Non-pigmented ciliary epithelial cell (primary cell): ENCODE measurements at places on chromosomes 3 and 15.
A peak's percentile ranks its signal among the peaks of the same experiment; 100 is the strongest.

DNA sequence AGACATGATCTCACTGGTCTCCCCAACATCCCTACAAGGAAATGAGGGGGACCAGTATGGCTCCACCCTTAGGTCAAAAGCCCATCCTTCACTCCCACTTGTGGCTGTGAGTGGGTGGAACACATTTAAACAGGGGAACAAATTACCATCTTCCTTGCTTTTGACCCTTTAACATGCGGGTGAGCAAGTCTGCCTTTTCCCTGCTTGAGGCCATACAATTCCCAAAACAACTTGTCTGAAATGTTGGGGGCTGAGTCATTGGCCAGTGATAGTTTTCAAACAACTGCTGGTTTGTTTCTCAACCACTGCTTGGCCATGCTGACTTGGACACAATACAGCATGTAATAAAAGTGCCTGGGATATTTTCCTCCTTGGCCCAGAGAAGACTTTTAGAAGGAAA lies 39.6 kb downstream of the COL8A1 start:
- DNase-seq, result peak; percentile 86

- DNase-seq, result no peak
Observed at GRCh38 chr3:128598884-128599664, 51.5 kb downstream of the RPN1 start.

GRCh38 chr3:24680214-24680967 lies 185.7 kb upstream of the THRB start:
- no peak for DNase-seq

DNA sequence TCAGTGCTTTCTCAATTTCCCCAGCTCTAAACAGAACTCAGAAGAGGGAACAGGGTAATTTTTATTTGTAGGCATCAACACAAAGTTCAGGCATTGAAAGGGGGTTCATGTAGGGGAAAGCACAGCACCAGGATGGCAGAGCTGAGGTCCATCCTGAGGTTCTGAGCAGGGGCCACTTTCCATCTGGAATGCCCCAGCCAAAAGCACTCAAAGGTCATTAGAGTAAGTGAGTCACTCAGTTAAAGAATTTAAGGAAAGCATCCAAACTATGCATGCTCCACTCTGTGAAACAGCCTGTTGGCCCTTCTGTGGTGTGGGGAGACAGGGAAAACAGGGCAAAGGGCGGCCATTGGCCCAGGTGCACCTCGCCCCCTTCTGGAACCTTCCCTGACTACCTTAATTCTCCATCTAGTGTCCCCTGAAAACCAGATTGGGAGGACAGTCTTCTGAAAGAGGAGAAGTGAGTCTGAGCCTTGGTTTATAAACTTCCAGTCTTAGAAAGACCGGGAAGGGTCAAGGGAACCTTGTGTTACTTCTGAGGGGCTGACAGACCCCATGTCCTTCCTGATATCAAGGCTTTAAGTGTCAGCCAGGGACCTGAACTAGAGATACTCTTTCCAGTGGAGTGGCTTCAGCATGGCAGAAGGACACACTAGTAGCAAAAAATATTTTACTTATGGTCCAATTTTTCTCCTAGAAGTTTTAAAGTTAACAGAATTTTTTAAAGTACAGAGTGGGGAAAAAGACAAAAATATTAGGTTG lies 133.3 kb downstream of the MYLK start:
- peak; percentile 60 for DNase-seq

GRCh38 chr3:48563382-48563918 lies at the start of gene UCN2:
TSS of gene UCN2 (minus strand) at chr3:48563781. CDS start at chr3:48563124, 657 bp downstream.
- no peak for DNase-seq
